ENCODE measurements at places on chromosomes 1 and 21.

- DNase-seq: no peak
These were observed 39.6 kb upstream of the GPR153 start for GRCh38 chr1:6300342-6301048.

GRCh38 chr1:16082283-16083038 lies 9.0 kb upstream of the FAM131C start:
- no peak for DNase-seq

DNA sequence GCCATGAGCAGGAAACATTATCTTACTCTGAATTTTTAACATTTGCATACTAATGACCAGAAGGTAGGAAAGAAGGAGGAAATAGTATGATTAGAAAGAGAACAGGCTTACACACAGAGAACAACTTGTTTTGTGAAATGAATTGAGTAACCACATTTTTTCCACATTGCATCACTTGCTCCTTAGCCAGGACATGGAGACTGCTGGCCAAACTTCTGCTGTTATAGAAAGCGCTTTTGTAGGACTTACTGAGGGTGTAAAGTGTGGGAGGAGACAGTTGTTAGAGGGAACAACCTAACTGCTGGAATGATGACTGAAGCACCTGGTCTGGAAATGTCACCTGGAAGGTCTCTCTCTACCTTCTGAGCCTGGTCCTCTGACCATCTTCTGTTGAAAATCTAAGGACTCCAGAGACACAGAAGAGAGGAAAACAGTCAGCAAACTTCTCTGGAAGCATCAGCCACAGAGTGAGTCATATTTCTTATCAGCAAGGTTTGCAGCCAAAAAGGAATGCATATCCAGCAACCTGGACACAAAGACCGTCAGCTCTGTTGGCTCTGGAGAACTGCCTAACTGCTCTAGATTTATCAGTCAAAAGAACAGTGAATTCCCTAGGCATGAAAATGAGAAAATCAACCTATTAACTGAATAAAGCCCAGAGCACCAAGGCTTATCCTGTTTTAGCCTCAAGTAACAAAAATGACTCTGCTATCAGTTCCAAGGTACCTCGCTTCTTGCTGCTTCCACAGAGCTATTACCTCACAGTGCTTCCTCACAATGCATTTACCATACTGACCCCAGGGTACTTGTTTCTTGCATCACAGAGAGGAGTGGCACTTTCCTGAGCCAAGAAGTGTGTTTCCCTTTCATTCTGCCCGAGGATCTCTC lies 88.0 kb upstream of the SLFNL1 start:
- DNase-seq: no peak

DNA sequence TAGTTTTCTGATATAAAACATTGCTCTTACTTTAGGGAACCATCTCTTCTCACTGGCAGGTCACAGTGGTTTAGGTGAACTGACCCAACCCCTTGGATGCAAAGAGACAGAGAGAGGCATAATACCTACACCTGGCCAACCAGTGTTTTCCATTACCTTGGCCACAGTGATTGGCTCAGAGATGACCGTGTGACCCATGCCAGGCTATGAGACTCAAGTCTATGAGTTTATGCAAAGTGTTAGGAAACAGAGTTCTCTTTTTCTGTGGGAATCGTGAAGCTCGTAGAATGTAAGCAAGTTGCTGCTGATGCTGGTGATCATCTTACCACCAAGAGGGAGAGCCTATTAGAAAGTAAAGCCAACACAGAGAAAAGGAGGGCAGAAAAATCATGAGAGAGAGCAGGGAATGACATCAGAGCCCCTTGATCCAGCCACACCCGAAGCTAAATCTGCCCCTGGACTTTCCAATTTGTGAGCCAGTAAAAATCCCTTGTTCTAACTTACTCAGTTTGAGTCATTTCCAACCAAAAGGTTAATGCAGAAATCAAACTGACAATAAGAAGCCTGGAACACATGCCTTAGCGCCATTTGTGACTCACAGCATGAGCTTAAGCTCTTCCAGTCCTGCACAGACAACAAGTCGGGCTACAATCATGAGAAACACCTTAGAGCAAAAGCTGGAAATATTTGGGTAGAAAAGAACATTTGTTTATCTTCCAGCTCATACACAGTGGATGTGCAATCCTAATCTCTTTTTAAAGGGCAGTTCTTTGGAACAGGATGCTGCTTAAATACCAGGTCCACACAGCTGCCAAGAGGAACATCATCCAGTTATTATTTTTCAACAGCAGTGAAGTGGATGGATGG lies 81.3 kb upstream of the KAZN start:
- DNase-seq: no peak

GRCh38 chr1:193404236-193404635 lies 217.8 kb upstream of the B3GALT2 start:
- DNase-seq: no peak

- no peak for DNase-seq
These were observed 68.8 kb downstream of the ITGB3BP start for GRCh38 chr1:63454269-63454668.

DNA sequence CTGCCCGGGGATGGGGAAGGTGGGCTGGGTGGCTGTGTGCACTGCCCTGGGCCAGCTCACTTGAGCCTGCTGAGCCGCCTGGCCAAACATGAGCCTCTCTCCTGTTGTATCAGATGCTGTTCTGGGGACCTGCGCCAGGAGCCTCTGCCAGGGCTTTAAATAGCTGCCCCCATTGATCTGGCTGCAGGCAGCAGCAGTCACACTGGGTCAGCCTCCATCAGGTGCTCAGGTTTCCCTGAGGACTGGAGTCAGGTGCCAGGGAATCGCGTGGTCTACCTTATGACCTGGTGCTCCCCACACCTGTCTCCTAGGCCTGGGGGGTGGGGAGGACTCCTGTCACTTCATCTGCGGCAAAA lies 700 bp upstream of the CCDC28B start:
- no peak for DNase-seq

GRCh38 chr1:184803180-184803492 lies 48.5 kb upstream of the EDEM3 start:
- DNase-seq: no peak

DNA sequence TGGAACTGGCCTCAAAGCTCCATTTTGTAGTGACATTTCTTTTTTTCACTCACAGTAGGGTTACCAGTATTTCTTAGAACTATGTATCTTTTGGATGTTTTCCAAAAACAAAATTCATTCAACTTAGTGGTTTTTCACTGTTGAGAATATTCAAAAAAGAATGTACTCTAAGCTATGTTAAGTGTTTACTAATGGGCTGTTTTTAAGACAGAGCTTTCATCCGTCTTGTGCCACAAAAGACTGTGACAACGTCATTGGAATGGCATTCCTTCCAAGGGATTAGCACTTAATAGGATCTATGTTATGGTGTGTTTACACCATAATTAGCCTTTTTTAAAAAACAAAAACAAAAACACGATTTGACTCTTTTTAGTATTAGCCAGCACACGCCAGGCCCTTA lies 66.8 kb downstream of the TTC3 start:
- no peak for DNase-seq

- DNase-seq: no peak
These were observed 67.3 kb downstream of the RHOU start for GRCh38 chr1:228802386-228803220.

- DNase-seq: no peak
These were observed 13.0 kb upstream of the SAMSN1 start for GRCh38 chr21:14559102-14559501.

- DNase-seq: no peak
These were observed 14.5 kb upstream of the TARS2 start for GRCh38 chr1:150472601-150473200.

GRCh38 chr1:168466714-168467131 lies 77.1 kb downstream of the XCL2 start:
- no peak for DNase-seq

GRCh38 chr1:228500901-228501871 lies 14.0 kb downstream of the RNF187 start:
- DNase-seq: no peak

GRCh38 chr1:39170731-39171667 lies 33.5 kb upstream of the MACF1 start:
- peak; percentile 92 for DNase-seq

- DNase-seq: no peak
These were observed 29.7 kb downstream of the IGFN1 start for GRCh38 chr1:201220388-201220715.

DNA sequence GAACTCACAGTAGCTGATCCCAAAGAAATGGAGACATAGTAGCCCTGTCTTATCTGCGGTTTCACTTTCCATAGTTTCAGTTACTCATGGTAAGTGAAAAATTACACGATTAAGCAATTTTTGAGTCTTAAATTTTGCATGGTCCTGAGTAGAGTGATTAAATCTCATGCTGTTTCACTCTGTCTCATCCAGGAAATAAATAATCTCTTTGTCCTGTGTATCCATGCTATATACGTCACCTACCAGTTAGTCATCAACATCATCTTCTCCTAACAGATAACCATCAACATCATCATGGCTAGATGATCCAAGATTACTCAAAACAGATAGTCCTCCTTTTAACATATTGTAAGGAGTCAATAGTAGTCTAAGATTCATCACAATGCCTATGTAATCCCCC lies 1589.3 kb downstream of the BRINP3 start:
- DNase-seq: no peak

DNA sequence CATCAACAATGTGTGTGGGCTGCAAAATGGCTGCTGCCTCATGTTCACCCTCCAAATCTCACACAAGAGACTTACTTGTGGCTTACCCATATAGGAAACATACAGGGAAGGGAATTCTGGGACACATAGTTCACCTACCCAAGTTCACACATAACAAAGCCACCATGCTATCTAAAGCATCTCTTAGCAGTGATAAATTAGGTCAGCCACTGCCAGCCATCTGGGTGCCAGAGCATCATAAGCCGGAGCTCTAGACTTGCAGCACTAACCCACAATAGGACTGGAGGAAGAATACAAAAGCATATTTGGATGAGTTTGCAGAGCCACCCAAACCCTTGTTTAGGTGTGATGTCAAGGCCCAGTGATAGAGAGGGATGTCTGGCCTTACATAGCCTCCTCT lies 321.7 kb downstream of the SEC16B start:
- DNase-seq: no peak

DNA sequence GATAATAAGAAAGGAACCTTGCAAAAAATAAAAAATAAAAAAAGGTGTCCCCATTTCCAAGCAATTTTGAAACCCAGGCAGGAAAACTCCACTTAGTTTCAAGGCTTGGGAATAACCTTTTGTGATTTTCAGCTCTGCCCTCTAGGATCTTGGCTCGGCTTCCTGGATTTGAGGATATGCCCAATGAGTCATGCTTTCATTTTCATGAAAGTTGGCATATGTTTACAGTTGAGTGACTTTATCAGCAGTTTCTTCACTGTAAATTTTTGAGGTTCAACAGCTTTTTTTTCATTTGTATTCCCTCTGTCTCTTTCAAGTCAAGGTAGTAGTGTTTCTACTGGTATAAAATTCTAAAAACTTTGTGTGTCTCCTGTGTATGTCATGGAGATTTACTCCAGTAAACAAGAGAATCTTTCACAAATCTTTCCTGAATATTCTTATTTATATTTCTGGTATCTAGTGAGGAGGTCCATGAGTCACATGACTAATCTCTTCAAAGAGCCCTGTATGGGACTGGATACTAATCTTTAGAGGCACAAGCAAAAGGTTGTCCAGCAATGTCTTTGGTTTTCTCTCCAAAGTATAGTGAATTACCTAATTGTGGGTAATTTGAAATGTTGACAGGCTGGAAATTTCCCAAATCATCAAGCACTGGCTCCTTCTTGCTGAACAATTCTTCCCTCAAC lies 335.3 kb downstream of the BRINP2 start:
- no peak for DNase-seq

- no peak for DNase-seq
These were observed 20.5 kb downstream of the TEX38 start for GRCh38 chr1:46691997-46692790.

DNA sequence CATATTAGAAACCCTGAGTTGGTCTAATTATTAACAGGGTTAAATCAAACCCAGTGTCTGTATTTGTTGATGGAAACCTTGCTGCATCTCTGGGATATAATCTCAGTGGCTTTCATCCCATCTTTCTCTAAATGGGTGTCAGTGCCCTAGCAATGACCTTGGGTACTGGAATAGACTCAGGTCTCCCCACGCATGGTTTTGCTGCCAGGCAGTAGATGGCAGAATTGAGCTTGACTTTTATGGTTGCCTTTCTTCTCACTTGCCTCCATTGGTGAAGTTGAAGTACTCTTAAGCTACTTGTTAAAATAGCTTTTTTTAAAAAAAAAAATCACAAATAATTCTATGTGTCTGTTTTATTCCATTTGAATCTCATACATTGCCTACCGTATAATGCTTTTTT lies 81.8 kb upstream of the HMCN1 start:
- DNase-seq: no peak

DNA sequence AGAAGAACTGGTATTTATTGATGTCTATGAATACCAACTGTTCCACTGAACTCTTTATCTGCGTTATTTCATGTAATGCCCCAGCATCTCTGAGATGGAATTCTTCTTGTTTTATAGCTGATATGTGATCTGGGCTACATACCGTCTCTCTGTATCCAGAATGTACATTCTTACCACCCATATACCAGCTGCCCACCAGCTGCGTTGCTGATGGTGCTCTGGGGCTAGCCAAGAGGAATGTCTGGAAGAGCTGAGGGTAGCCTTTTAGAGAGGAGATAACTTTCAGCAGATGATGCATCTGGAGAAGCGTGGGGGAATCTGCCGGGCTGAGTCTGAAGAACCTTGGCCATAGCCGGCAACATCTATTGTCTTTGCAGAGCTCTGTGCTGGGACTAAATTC lies 137.5 kb downstream of the RYR2 start:
- DNase-seq: no peak

DNA sequence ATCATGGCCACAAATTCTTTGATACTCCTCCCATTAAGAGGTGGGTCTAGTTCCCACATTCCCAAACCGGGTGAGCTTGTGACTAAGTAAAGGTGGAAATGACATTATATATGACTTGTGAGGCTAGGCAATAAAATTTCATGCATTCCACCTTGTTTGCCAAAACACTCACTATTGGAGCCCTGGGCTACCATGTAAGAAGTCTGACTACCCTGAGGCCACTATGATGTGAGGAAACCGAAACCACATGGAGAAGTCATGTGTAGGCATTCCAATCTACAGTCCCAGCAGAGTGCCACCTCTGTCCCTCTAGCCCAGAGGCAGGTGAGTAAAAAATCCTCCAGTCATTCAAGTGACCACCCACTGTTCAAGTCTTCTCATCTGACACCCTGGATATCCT lies 17.9 kb upstream of the SMG7 start:
- no peak for DNase-seq

All from NCI-H187 treated with DMSO at 0.1 percent for 48 hours (cell line).